ENCODE measurements at places on chromosomes 3 and 15.

- DNase-seq = peak; percentile 65
These were observed 14.0 kb downstream of the VILL start for GRCh38 chr3:38004415-38005075.

- DNase-seq = no peak
These were observed 4.4 kb upstream of the DLG1 start for GRCh38 chr3:197302696-197303341.

DNA sequence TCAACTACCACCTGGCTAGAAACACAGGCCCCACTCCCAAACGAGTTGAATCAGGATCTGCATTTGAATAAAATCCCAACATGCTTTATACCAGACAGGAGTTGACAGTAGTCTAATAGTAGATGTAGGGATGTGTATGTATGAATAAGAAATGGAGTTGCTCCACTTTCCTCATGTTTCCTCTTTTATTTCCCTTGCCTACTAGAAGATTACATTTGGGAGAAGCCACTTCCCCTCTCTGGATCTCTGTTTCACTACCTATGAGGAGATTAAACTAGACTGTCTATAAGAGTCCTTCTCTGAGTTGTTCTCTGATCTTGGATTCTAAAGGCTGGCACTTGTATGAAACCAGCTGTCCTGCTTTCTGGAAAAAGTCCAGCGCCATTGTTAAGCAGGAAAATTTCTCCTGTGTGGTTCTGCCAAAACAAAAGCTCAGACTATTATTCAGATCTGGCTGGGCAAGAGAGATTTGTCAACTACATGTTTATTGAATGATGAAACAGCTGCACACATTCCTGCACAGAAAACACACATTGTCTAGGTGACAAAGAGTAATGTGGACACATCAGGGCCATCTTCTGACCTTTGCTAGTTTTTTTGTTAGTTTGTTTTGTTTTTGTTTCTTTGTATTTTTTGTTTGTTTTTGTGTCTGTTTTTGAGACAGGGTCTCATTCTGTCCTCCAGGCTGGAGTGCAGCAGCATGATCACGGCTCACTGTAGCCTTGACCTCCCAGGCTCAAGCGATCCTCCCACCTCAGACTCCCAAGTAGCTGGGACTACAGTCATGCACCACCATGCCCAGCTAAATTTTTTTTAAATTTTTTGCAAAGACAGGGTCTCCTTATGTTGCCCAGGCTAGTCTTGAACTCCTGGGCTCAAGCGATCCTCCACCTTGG is 29.9 kb downstream of the ACP3 start:
- no peak for DNase-seq

DNA sequence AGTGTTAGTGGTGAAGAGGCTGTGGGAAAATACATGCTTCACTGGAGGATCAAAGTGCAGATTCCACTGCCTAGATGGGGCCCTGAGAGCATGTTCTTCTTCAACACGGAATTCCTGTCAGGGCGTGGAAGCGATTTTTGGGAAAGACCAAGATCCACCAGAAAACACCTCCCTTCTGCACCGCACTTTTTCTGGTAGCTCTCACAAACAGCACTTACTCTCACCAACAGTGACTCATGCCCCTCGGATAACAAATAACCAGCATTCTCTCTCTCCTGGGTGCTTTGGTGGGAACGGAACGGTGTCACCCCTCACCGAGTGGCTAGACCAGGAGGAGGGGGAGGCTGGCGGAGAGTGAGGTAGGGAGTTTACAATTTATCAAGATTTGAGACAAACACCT is 40.1 kb downstream of the ADAMTSL3 start:
- DNase-seq = no peak

DNA sequence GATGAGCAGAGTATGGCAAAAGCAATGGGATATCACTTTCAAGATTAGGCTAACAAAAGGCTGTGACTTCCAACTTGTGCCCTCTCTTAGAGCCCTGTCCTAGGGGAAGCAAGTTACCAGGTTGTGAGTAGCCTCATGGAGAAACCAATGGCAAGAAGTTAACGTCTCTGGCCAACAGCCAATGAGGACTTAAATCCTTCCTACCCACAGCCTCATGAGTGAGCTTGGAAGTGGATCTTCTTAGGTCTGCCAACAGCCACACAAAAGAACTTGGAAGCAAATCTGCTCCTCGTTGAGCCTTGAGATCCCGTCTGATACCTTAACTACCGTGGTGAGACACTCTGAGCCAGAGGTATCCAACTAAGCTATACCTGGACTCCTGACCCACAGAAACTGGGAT is 5.7 kb downstream of the NME9 start:
- no peak for DNase-seq

GRCh38 chr3:141243271-141243707 is 11.7 kb downstream of the PXYLP1 start:
- DNase-seq = peak; percentile 56

GRCh38 chr3:98722389-98722788 is 40.8 kb upstream of the ST3GAL6 start:
- DNase-seq = no peak

- DNase-seq = peak; percentile 10
These were observed 34.1 kb upstream of the HACD2 start for GRCh38 chr3:123618768-123619484.

- DNase-seq = no peak
These were observed 40.0 kb downstream of the MAP4 start for GRCh38 chr3:47976135-47976732.

- no peak for DNase-seq
These were observed 264.4 kb upstream of the KCNMB2 start for GRCh38 chr3:178271740-178272387.

GRCh38 chr3:72750405-72750965 is 97.8 kb downstream of the SHQ1 start:
- DNase-seq = no peak

DNA sequence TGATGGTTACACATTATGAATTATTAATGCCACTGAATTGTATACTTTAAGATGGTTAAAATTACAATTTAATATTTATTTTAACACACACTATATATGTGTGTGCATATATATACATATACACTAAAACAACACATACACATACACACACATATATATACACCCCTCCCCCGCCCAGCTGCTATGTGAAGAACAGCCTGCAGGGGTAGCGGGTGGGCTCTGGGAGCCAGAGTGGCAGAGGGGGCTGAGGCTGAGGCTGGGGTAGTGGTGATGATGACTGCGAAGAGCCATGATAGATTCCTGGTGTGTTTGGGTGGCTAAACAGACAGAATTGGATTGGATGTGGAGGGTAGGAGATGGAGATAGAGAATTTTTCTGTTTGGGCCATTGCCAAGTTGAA is 39.4 kb upstream of the APEH start:
- DNase-seq = no peak

DNA sequence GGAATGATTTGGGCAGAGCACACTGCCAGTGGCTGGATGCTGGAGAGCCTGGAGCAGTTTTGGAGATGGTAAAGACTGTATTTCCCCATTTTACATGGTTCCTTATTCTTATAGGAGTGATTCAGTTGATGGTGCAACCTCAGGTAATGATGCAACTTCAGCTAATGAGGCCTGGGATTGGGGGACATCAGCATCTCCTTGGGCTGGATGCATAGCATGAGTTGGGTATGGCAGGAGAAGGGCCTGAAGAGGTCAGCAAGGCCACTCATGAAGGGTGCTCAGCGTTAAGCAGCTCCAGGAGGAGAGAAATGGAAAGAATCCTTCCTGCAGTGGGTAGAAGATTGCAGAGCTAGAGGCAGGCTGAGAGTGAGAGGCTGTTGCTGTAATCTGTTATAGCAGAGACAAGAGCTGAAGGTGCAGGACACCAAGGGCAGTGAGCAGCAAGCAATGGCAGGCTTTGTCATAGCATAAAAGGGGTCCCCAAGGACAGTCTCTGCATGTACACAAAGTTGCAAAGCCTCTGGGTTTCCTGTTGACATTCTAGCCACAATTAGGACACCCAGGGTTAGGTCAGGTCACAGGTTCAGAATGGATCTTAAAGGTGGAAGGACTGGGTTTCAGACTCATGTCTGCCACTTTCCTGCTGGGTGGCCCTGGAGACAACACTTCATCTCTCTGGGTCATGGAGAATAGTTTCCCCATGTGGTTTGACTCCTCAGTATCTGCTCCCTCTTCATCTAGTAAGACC is 29.5 kb upstream of the SNRK start:
- no peak for DNase-seq

DNA sequence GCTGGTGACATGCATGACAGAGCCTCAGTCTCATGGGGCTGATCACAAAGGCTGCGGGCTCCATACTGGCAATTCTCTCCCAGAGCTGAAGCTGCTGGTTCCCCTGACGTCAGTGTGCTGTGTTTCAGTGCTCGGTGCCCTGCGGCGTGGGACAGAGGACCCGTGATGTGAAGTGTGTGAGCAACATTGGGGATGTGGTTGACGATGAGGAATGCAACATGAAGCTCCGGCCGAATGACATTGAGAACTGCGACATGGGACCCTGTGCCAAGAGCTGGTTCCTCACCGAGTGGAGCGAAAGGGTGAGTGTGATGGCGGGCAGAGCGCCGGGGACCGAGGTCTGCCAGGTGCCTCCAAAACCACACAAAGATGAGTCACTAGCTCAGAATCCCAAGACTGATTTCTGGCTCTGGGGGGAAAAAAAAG is 62.0 kb upstream of the NR2E3 start:
- DNase-seq = no peak

- no peak for DNase-seq
These were observed 5.0 kb downstream of the VGLL4 start for GRCh38 chr3:11638495-11639358.

DNA sequence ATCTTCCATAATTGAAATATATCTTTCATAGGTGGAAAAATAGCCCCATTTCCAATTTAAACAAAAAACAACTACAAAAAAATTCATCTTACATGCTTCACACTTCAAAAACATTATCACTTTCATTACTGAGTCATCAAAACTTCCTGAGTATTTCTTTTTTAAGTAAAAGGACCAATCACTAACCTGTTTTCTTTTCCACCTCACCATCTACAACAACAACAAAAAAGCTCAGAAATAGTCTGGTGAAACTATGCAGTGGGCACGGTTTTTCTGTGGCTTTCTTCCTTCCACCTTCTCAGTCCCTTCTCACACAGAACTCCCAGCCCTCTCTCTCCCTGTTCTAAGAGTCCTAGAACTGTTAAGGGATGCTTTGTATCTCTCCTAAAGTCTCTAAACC is 20.3 kb upstream of the TNIK start:
- DNase-seq = peak; percentile 66

GRCh38 chr3:88385090-88385489 is 235.3 kb downstream of the C3orf38 start:
- DNase-seq = no peak

DNA sequence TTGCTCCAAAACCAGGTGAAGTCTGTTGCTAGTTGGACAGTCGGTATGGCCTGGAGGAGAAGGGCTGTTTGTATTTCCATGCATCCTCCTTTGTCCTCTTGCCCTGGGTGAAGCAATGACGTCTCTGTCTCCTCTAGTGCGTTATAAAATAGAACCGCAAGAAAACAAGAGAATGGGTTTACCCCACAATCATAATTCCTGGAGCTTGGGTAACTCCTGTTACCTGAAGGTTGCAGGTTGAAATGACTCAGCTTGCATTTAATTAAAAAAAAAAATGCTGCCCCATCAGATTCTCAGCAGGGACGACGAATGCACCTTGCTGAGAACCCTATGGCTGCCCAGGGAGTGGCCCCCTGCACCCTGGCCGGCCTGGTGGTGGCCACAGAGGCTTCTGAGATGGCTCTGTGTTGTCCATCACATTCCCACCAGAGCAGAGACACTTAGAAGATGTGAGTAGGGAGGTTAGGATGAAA is 228.2 kb upstream of the BHLHE40 start:
- no peak for DNase-seq

GRCh38 chr15:36330598-36330997 is 248.8 kb upstream of the CDIN1 start:
- DNase-seq = no peak

All from CD4-positive, alpha-beta T cell treated with Interleukin-4 for 4 hours (primary cell).